ENCODE measurements at places on chromosomes 2 and 18.

DNA sequence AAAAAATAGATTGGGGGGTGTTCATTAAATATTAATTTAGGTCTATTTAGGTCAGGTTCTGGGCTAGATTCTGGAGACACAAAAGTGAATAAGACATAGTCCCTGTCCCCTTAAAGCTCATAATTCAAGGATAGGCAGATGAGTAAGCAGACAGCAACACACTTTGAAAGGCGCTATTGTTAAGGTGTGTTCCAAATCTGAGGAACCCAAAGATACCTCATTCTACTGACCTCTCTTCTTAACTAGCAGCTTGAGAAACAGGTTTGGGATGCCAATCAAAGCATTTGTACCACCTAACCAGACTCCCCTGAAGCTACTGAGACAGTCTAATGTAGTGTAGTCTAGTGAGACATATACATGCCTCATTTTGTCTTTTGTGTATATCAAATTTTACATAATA lies 34.8 kb downstream of the SEMA4F start:
- DNase-seq: no peak

- DNase-seq: no peak
Observed at GRCh38 chr2:48165070-48165753, 258.9 kb upstream of the FBXO11 start.

DNA sequence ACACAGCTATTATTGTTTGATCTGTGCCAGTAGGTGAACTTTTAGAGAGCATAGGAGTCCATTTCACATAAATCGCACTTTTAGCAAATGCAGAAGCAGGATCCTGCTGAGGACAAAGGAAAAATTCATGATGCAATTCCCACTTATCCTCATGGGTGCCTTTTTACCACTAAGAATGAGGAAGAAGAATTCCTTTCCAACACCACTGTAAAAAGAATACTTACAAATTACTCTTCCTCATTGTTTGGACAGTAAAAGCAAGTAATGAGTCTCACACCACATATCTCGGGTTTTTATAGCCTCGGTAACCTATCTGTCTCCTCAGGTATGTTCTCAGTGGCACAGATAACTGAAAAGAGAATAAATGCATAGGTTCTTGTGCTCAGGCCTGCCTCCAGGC lies 238.5 kb downstream of the MTX2 start:
- DNase-seq: no peak

- no peak for DNase-seq
Observed at GRCh38 chr2:88738271-88738670, 46.8 kb downstream of the RPIA start.

DNA sequence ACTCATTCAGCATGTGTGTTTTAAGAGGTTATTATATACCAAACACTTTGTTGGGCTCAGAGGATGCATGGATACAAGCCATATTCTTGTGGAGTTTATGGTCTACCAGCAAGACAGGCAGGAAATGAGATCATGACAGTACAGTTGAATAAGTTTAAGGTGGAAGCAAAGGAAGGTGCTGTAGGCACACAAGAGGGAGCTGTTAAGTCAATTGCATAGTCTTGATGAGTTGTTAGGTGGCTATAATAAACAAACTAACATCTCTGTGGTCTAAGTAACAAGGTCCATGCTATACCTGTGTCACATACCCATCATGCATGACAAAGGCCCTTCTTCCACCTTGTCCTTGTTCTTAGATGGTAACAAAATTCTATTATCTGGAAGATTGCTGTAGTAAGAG lies 538.3 kb downstream of the CNTNAP5 start:
- DNase-seq: no peak

DNA sequence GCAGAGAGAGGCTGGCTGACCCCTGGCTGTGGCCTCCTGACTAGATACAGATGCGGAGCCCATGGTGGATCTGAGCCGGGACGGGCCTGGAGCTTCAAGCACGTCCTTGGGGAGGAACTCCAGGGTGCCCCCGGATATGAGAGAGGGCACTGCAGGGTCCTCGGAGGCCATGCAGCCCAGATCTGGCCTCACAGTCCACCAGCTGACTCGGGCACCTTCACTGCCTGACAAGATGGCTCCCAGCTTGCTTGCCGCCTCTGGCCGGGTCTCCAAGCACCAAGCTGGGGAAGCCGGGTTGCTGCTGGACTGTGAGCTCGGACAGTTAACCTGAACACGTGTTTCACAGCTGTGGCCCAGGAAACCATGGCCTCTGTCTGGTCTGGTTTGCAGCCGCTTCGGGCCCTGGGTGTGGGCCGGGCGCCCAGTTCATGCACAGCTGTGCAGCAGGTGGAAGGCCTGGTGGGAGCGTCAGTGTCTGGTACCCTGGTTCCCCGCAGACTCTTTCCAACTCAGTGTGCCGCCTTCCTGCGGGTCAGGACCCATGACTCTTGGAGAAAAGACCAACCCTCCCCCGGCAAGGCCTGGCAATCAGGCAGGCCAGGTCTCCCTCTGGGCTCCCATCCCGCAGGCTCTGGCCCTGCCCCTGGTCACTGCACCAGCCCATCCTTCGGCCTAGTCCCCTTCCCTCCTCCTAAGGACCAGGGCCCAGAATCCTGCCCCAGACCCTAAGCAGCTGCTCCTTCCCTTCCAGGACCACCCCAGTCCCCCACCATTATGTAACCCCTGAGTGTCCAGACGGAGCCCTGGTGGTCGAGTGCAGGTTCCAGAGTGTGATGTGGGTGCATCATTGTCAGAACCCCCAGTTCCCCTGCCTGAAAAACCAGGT lies 74.6 kb upstream of the OTOS start:
- no peak for DNase-seq

GRCh38 chr2:206245265-206245672 lies 29.2 kb upstream of the ZDBF2 start:
- DNase-seq: no peak

DNA sequence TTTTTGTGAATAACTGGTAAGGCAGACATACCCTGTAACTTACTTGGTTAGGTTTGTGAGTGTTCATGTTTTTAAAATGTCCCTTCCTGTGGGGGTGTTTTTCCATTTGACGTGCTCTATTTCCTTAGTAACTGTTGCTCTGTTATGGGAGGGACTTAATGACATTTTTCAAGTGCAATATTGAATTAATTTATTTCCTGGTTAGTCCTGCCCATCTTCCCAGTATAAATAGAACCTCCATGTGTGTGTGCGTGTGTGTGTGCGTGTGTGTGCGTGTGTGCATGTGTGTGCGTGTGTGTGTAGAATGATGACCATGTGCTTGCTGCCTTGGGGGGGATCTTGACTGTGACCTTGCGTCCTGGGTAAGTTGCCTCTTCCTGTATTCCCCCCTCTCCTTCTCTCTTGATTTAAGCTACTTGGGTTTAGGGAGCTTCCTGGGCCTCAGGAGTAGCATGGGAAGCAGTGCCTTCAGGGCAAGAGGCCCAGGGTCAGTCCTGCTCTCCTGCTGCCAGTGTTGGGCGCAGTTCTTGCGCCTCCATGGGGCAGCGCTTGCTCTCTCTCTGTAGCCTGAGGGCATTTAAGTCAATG lies 163.9 kb downstream of the LDLRAD4 start:
- no peak for DNase-seq

- DNase-seq: no peak
Observed at GRCh38 chr2:151782378-151783132, 45.7 kb downstream of the ARL5A start.

GRCh38 chr2:106120432-106120831 lies 73.7 kb downstream of the UXS1 start:
- DNase-seq: no peak

- no peak for DNase-seq
Observed at GRCh38 chr18:57523171-57523956, 63.1 kb downstream of the FECH start.

- no peak for DNase-seq
Observed at GRCh38 chr2:112583497-112584133, 794 bp upstream of the CHCHD5 start.

DNA sequence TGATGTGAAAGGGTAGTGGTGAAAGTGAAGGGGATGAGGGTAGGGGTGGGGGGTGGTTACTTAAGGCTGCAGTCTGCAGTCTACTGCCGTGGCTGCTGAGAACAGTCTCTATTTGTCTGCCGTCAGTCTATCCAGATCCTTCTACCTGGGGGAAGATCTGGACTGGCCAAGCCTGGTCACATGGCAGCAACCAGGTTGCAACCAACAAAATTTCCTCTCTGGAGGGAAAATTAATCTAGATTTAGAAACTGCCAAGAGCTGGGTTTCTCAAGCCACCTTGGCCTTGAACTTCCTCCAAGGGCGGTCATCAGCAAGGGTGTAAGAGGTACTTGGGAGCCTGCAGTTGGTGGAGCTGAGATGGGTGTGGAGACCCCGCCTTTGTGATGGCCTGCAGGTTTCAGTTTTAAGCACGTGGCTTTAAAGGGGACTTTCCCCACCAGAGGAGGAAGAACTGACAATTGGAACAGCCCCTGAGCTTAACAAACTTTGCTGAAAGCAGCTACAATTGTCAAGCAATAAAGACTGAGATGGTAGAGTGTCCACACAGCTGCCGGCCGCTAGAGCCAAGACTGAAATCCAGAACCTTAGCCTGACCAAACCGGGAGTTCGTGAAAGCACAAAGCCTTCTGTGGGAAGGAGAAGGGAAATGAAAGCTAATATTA lies 31.4 kb upstream of the KCMF1 start:
- no peak for DNase-seq

GRCh38 chr2:168191955-168192785 lies 55.2 kb downstream of the STK39 start:
- DNase-seq: no peak

DNA sequence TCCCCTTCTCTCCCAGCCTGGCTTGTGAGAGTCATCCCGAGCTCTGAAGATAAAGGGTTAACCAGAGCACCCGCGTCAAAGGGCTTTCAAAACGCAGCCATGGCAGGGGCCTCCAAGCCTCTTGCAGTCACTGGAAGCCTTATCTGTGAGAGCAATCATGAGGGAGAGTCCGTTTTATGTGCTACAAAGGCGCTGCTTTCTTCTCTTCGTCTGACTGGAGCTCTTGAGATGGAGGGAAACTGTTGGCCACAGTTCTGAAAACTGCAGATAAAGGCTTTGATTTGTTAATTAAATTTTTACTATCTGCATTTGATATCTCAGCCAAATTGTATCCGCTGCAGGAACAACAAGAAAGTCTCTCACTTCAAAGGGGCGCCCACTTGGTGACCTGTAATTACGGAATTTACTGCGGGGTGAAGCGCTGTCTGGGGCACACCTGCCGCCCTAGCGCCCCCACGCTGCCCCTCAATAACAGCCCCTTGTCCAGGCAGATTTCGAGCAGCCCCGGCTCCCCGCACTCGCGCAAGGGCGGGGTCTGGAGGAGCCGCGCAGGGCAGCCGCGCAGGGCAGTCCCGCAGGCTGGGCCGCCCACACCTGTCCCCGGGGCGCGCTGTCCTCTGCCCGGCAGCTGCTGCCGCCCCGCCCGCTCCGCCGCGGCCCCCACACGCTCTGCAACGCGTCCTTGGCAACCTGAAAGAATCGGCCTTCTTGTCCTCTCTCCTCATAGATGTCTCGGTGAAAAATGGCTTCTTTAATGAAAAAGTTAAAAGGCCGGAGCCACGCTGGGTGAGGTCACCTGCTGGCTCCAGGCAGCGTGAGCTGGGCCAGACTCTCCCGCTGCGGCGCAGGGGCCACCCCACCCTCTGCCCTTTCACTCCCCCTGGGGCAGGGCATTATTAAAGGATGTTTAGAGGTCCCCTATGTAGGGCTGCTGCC lies 217.9 kb downstream of the VAPA start:
- DNase-seq: no peak

DNA sequence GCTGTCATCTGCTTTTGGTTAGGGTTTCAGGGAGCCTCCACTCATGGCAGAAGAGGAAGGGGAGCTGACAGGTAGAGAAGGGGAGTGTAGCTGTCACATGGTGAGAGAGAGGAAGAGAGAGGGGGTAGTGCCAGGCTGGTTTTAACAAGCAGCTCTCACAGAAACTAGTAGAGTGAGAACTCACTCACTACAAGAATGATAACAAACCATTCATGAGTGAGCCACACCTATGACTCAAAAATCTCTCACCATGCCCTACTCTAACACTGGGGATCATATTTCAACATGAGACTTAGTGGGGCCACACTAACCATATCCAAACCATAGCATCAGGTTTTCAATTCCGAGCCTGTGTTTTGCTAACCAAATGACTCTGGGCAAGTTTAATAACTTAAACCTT lies 274.9 kb upstream of the VWC2L start:
- DNase-seq: no peak

DNA sequence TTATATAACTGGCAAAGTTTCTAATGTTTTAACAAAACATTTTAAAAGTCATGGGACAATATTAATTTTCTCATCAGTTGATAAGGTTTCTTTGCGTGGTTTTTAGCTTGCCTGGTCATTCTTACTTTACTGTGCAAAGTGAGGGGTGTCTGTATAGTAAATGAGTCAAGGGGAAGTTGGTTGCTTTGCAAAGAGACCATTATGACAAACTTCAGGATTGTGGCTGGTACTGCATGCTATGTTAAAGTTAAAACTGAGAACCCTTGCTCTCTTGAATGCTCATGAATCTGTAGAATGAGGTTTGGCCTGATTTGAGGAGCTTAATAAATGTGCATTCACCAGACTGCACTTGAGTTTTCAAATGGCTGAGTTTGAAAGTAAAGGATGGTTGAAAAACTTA lies 47.0 kb downstream of the COL4A4 start:
- DNase-seq: no peak

DNA sequence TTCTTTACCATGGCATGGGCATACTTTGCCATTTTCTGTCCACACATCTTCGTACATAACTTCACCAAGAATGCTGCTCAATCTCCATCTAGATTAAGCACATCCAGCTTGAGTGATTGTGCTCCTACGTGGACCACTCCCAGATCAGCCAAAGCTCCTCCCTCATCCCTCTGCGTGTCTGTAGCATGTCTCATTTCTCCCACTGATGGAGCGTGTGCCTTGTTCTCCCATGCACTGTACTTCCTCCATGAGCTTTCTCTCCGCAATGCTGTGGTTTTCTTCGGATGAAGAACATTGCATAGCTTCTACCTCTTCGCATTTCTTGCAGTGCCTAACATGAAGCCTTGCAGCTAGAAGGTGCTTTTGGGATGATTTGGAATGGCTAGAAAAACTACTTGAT lies 13.5 kb downstream of the CCL20 start:
- no peak for DNase-seq

GRCh38 chr2:68512966-68513365 lies 45.6 kb downstream of the APLF start:
- no peak for DNase-seq

- no peak for DNase-seq
Observed at GRCh38 chr18:28511413-28511821, 334.5 kb upstream of the CDH2 start.
